ENCODE measurements at places on chromosomes 12 and 14.

- no peak for DNase-seq
These were observed 69.8 kb downstream of the HMGA2 start for GRCh38 chr12:65894088-65894487.

DNA sequence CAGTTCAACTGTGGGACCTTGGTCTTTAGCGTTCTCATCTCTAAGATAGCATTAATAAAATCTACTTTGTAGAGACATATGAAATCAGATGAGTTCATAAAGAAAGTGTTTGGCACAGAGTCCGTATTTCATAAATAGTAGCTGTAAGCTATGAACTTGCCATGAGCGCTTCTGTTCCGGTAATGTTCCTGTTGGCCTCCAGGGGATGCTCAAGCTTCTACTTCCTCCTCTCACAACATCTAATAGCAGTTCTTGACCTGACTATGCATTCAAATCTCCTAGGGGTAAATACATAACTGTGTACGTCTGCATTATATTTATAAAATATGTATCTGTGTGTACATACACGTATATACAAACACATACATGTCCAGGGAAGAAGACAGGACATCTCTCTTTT, 288.2 kb upstream of the TMPO start:
- DNase-seq = no peak

DNA sequence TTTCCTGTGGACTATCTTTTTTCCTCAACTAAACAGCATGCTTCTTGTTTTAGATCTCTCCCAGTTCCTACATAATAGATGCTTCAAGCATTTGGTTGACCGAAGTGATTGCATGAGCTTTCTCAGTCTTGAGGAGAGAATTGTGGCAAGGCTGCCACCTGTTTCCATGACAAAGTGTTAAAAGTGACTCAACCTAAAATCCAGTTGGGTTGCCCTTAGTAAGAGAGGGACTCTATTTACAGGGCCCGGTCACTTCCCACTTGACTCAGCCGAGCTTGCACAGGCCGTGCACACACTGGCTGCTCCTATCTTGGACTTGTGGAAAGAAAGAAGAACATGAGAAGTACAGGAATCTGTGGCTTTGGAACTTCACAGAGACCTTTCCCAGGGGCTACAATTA, 2.1 kb upstream of the B4GALNT3 start:
- DNase-seq = no peak

GRCh38 chr12:15662983-15663659, 126.1 kb downstream of the EPS8 start:
- no peak for DNase-seq

DNA sequence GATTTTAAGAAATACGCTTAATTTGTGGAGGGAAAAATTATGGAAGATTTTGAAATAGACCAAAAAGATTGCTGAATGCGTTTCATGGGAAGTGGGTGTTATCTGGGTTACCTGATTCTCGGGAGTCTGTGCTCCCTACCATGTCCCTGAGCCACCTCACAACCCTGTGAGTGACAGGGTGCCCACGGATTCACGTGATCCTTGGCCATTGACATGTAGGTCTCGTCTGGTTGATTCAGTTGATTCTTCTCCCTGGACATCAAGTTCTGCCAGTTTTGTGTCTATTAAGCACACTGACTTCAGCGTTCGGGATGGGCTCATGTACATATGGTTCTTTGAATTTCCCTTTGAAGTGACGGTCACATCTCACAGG, 101.4 kb downstream of the ADGRD1 start:
- no peak for DNase-seq

- no peak for DNase-seq
These were observed 81.6 kb downstream of the LLPH start for GRCh38 chr12:66048835-66049537.
